ENCODE measurements at places on chromosomes 3 and 15.

DNA sequence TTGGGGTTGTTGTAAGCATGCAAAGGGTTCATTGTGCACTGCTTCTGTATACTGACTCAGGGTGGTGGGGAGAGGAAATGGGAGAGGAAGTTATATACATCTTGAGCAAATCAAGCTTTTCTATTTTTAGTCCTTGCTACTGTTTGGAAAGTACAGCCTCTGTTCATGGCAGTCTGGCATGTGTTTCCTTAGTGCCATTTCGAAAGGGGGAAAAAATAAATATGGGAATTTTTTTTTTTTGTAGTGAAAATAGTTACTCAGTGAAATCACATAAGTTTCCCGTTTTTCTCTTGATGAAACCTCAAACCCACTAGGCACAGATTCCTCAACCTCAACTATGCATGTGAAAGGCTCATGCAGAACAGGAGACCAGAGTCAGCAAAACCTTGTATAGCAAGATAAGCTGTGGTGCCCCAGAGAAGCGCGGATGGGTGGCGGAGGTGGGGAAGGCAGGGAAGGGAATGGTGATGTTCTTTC is 353.3 kb downstream of the LPP start:
- peak; percentile 79 for DNase-seq

DNA sequence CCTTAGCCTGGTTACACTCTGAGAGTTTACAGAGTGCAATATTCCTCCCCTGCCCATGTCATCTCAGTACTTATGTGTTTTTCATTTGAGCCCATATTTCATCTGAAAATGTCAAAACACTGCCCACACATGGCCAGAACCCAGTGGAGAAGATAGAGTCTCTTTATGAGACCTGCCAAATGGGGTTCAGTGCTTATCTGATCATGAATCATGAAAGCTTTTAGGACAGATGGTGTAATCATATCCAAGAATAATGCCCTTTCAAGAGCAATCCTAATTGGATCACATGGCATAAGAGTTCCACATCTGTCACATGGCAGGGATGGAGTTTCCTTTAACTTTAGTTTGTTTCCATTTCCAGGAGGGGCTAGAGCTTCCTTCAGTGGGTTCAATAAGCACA is 77.2 kb upstream of the AGBL1 start:
- DNase-seq: no peak

- DNase-seq: peak; percentile 58
Measured at GRCh38 chr15:85689729-85690128, 105.0 kb downstream of the KLHL25 start.

GRCh38 chr15:67187351-67187854 is 67.1 kb downstream of the AAGAB start:
- DNase-seq: no peak

DNA sequence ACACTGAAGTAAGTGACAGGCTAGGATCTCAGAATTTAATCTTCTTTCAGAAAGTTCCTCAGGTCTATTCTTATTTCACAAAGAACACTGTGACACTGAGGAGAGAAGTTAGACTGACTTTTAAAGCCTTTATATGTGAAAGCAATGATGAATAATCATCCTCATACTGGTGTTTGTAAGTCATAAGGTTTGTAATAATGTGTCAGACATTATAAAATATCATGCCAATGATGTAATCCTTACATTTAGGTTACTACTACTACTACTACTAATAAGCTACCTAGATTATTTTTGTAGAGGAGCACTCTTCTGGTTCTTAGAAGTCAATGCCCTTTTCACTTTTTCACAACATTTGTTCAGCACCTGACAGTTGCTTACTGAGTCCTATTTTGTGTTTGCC is 33.4 kb downstream of the FANCD2OS start:
- DNase-seq: no peak

All from GM03348 (cell line).